AG20443 (cell line): ENCODE measurements at places on chromosomes 11 and 22.

GRCh38 chr11:68014157-68014946, 4.2 kb downstream of the ALDH3B1 start:
- DNase-seq = peak; percentile 73

DNA sequence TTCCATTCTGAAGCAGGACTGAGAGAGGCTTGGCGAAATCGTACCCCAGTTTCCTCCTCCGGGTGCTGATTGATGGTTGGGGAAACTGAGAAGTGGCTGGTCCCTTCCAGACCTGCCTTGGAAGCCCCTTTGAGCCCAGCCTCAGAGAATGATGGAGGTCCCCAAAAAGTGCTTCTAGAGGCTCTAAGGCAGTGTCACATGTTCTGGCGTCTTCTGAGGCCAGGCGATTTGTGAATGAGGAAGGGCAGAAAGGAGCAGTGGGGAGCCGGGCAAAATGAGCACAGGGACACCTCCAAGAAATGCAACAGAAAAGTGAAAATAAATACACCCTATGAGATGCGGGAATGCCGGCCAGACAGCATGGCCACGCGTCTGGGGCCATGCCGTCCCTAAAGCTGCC, 1.0 kb upstream of the LIF start:
- DNase-seq = no peak

DNA sequence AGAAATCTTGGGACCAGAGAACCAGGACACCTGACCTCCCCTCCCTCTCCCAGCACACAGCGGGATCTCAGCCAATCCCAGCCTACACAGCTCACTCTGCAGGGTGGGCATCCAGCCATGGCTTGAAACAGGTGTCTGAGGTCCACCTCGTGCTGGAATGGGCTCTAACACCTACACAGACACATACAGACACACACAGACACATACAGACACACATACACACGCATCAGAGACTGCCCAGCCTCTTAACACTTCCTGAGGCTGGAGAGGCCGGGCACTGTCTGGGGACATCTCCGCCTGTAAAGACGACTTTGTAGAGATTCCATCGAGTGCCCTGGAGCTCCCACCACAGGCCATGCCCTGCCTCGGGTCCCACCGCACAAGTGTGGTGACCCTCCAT, 36.7 kb downstream of the CAPN1 start:
- no peak for DNase-seq

- peak; percentile 16 for DNase-seq
These were observed 12.8 kb downstream of the PACSIN2 start for GRCh38 chr22:43002202-43002586.

DNA sequence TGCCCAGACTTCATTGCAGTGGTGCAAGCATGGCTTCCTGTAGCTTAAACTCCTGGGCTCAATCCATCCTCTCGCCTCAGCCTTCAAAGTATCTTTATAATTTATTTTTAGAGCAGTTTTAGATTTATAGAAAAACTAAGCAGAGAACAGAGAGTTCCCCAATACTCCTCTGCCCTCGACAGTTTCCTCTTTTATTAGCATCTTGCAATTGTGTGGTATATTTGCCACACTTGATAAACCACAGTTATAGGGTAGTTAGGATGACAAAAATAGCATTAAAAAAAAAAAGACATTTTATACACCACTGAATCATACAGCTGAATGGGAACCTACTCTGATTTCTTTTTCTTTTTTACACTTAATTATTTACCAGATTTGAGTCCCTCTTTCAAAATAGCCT, 31.2 kb downstream of the MS4A2 start:
- no peak for DNase-seq
